ENCODE measurements at places on chromosomes 12 and 14.
A peak's percentile ranks its signal among the peaks of the same experiment; 100 is the strongest.

GRCh38 chr12:68332728-68333630, 817 bp upstream of the MDM1 start:
- peaks cover 45% of the 10 kb centered on the region for H3K4me1 ChIP-seq
- peak overlapping the region; percentile 94 for H3K4me3 ChIP-seq
- H3K27me3 ChIP-seq = peaks cover 4% of the 10 kb centered on the region
- no peak overlapping the region for H3K27ac ChIP-seq

DNA sequence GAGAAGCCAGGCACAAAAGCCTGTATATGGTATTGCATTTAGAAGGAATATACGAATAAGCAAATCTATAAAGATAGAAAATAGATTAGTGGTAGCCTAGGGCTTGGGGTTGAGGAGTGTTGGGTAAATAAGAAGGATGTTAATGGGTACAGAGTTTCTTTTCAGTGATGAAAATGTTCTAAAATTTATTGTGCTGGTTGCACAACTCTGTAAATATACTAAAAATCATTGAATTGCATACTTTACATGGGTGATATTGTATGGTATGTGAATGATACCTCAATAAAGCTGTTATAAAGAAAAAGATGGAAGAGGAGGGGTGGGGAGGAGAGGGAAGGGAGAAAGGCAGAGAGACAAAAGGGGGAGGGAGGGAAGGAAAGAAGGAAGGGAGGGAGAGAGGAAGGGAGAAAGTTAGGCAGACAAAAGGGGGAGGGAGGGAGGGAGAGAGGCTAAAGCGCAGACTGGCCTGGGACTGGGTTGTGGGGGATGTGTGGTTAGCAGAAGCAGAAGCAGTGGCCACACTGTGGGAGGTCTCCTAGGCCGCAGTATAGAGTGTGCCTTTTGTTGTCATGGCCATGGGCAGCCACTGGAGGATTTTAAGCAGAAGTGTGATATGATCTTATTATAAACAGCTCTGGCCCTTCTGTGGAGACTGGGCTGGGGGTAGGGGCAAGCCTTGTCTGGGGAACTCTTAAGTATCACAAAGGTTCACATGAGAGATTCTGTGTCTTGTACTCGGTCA, 73.6 kb upstream of the ELK3 start:
- DNase-seq = peak; percentile 21
- peaks cover 3% of the 10 kb centered on the region for H3K27me3 ChIP-seq
- H3K27ac ChIP-seq = peak overlapping the region; percentile 37
- H3K36me3 ChIP-seq = no peaks in the 10 kb centered on the region

DNA sequence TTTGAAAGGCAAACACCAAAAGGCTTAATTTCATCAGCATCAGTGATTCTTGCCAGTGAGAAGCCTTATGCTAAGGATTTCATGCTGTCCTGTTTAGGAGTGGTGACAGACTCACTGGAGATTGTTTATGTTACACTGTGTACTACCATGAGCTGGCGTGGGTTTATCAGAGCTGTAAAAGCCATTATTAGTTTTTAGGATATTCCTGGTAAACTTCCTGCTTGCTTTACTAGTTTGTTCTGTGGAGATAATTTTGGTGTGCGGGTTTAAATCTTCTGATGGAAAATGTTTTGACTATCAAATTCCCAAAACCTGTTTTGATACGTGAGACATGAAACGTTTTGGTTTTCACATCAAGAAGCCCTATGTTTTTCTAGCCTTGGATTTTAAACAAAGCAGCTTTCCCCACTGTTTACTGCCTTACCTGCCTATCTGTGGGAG, 15.2 kb downstream of the PPFIBP1 start:
- peak overlapping the region; percentile 81 for H3K27ac ChIP-seq
- peaks cover 50% of the 10 kb centered on the region for H3K36me3 ChIP-seq
- DNase-seq = no peak
- H3K4me1 ChIP-seq = peaks cover 65% of the 10 kb centered on the region

GRCh38 chr14:37977481-37977880, 230.2 kb upstream of the SSTR1 start:
- DNase-seq = no peak
- no peaks in the 10 kb centered on the region for H3K36me3 ChIP-seq
- H3K27me3 ChIP-seq = peaks cover 9% of the 10 kb centered on the region
- H3K4me3 ChIP-seq = no peak overlapping the region
- H3K27ac ChIP-seq = no peak overlapping the region

DNA sequence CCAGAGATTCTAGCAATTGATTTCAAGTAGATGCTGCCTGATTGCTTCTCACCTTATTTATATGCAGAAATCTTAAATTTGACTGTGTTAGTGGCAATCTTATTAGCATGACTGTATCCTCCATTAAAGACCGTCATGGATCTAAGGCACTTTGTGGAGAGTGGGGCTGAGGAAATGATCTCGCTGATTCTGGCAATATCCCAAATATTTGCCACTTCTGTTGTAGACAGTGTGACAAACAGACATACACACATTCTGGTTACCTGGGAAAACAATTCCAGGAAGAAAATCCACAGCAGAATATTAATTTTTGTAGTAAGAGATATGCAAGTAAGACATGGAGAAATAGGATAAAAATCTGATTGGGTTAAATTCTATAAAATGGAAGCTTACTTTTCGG, 269.0 kb upstream of the G2E3 start:
- DNase-seq = no peak
- no peak overlapping the region for H3K4me3 ChIP-seq
- no peak overlapping the region for H3K27ac ChIP-seq
- no peaks in the 10 kb centered on the region for H3K36me3 ChIP-seq
- no peaks in the 10 kb centered on the region for H3K4me1 ChIP-seq
- H3K27me3 ChIP-seq = no peaks in the 10 kb centered on the region

DNA sequence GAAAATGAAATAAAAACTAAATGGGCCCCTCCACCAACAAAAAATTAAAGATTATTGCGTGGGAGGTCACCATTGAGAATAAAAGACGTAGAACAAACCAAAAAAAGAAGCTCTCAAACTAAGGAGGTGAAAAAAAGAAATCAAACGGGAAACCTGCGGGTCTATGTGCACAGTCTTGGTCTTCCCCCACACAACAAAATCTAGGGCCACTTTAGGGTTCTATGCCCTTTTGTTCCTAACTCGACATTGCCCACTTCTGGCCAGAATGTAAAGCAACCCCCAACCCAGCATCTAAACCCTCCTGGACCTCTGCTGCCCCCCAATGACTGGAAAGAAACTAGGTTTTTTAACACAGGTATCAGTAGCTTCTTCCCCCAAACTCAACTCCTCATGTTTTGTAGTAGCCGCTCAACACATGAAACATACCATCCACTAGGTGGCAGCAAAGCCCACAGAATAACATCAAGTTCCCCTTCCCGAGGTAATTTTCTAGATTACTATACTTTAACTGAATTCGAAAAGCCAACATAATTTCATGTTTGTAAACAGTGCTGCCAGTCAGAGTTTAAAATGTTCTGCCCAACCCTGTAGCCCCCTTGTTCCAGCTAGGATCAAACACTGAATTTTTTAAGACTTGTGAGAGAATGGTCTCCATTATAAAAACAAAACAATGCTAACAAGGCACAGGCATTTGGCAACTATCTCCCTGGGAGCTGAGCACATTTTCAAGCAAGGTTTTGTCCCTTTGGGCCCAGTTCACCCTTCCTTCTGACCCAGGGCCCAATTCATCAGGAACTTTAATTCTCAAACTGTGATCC, 18.7 kb downstream of the DAD1 start:
- peak; percentile 75 for DNase-seq
- peaks cover 23% of the 10 kb centered on the region for H3K4me1 ChIP-seq
- peaks cover 54% of the 10 kb centered on the region for H3K36me3 ChIP-seq

DNA sequence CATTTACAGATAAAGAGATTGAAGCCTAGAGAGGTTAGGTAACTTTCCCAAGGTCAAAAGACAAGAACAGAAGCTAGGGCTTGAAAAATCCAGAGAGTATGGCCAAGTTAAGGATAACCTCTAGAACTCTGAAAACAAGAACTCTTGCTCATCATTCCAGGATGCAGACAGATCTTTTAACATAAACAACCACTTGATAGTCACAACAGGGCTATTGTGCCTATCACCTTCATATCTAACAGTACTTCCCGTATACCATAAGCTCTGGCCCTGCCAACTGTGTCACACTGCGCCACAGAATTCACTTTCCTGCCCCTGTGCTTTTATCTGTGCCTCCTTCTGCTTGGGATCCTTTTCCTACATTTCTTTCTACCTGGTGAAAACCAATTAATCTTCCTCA, 18.2 kb downstream of the ERP29 start:
- H3K4me1 ChIP-seq = no peaks in the 10 kb centered on the region
- peaks cover 52% of the 10 kb centered on the region for H3K36me3 ChIP-seq
- H3K4me3 ChIP-seq = no peak overlapping the region
- DNase-seq = no peak
- H3K27me3 ChIP-seq = no peaks in the 10 kb centered on the region
- peak overlapping the region; percentile 58 for H3K27ac ChIP-seq

DNA sequence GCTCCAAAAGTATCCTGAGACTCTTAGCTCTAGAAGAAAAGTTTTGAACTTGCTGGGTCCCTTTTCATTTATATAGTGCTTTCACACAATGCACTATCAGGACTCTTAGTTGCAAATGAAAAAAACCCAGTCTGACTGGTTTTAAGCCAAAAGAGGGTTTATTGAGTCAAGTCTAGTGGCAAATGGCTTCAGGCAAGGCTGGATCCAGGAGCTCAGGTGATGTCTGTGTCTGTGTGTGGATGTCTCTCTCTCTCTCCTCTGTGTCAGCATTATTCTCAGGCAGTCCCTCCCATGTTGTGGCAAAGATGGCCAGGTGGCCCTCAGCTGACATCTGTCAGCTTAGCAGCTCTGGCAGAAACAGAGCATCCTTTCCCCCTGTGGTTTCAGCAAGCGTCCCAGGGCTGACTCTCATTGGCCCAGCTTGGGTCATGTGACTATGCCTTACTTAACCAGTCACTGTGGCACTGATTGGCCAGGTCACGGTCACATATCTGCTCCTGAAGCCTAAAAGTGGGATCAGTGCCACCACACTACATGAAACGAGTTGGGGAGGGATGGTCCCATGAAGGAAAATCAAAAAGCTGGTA, 6.2 kb downstream of the TMEM120B start:
- H3K36me3 ChIP-seq = peaks cover 12% of the 10 kb centered on the region
- H3K27me3 ChIP-seq = peaks cover 5% of the 10 kb centered on the region

GRCh38 chr14:33515441-33515840, 435.4 kb downstream of the EGLN3 start:
- H3K27ac ChIP-seq = no peak overlapping the region
- no peak overlapping the region for H3K4me3 ChIP-seq
- H3K36me3 ChIP-seq = no peaks in the 10 kb centered on the region

DNA sequence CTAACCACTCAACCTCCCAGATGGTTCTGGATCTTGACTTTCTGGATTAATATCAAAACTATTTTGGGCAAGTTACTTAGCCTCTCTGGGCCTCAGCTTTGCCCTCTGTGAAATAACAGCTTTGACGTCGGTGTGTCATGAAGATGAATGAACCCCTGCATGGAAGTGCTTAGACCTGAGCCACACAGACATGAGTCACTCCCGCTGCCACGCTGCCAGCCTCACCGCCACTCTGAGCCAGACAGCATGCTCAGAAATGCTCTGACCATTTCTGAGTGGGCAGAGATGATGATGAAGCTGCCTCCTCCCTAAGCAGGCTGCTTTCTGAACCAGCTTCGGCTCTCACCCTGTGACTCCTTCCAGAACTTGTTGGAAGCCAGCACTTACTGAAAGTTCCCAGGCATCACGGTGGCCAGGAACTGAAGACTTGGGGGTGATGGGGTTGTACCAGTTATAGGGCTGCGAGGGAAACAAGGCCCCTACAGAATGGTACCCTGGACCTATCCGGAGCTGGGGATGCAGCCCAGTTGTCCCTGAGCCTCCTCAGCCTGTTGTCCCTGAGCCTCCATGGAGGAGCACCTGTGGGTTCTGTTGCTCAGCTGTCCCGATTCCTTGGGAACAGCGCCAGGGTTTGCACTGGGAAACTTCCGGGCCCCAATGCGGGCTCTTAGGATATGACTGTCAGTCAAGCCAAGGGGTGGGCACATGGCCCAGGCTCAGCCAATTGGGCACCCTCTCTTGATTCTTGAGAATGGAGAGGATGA, 2.0 kb upstream of the CCDC197 start:
- no peak for DNase-seq
- H3K4me3 ChIP-seq = no peak overlapping the region
- H3K4me1 ChIP-seq = peaks cover 16% of the 10 kb centered on the region
- H3K27ac ChIP-seq = no peak overlapping the region

- no peaks in the 10 kb centered on the region for H3K36me3 ChIP-seq
- no peak overlapping the region for H3K27ac ChIP-seq
- DNase-seq = no peak
Measured at GRCh38 chr12:98909746-98910145, 264.7 kb downstream of the APAF1 start.

DNA sequence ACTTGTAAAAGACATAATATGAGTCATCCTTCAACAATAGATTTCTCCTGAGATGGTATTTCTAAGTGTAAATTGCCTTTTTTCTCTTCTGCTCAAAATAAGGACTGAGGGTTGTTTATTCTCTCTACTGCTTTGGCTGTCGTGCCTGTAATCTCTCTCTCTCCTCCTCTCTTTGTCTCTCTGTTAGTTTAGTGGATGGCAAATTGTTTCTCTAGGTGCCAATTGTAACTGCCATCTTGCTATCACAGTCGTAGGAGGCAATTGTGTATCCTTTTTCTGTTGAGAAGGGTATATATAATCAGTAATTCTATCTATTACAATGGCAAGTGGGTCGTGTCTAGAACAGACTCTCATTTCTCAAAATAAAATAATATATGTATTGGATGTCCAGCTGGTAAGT, 545.0 kb upstream of the FBXO33 start:
- no peaks in the 10 kb centered on the region for H3K27me3 ChIP-seq
- H3K27ac ChIP-seq = peak overlapping the region; percentile 44
- no peak for DNase-seq
- peaks cover 10% of the 10 kb centered on the region for H3K4me1 ChIP-seq
- H3K4me3 ChIP-seq = no peak overlapping the region

GRCh38 chr14:100677554-100678468, 48.9 kb upstream of the DLK1 start:
- H3K4me1 ChIP-seq = peaks cover 73% of the 10 kb centered on the region
- H3K36me3 ChIP-seq = no peaks in the 10 kb centered on the region
- H3K27me3 ChIP-seq = peaks cover 8% of the 10 kb centered on the region
- H3K27ac ChIP-seq = no peak overlapping the region
- no peak for DNase-seq
- no peak overlapping the region for H3K4me3 ChIP-seq

DNA sequence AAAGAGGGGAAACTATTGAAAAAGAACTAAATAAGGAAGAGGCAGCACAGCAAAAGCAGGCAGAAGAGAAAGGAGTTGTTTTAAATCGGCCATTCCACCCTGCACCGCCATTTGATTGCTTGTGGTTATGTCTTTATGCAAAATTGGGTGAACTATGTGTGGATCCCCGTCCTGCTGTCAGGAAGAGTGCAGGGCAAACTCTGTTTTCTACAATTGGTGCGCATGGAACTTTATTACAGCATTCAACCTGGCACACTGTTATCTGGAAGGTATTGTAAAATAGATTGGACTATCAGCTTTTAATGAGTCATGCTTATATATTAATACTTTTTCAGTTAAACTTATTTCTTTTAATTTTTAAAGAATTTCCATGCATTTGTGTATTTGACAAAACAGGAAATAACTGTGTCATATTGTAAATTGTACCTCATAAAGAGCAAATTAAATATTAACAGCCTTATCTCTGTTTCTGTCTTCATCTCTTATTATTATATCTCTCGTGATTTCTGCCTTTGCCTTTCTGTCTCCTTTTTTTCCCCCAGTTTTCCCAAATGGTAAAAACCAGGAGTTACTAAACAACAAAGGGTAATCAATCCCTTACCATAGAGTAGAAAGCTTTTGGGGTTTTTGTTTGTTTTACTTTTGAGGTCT, 86.4 kb downstream of the MON2 start:
- DNase-seq = no peak
- no peaks in the 10 kb centered on the region for H3K27me3 ChIP-seq
- H3K4me1 ChIP-seq = no peaks in the 10 kb centered on the region
- peak overlapping the region; percentile 65 for H3K27ac ChIP-seq

GRCh38 chr12:4164559-4165558, 108.7 kb upstream of the CCND2 start:
- peak; percentile 76 for DNase-seq
- peaks cover 2% of the 10 kb centered on the region for H3K27me3 ChIP-seq
- H3K27ac ChIP-seq = peak overlapping the region; percentile 83
- peaks cover 47% of the 10 kb centered on the region for H3K4me1 ChIP-seq
- H3K36me3 ChIP-seq = peaks cover 8% of the 10 kb centered on the region
